WTC11 (cell line): ENCODE measurements at places on chromosomes 7 and 10.

DNA sequence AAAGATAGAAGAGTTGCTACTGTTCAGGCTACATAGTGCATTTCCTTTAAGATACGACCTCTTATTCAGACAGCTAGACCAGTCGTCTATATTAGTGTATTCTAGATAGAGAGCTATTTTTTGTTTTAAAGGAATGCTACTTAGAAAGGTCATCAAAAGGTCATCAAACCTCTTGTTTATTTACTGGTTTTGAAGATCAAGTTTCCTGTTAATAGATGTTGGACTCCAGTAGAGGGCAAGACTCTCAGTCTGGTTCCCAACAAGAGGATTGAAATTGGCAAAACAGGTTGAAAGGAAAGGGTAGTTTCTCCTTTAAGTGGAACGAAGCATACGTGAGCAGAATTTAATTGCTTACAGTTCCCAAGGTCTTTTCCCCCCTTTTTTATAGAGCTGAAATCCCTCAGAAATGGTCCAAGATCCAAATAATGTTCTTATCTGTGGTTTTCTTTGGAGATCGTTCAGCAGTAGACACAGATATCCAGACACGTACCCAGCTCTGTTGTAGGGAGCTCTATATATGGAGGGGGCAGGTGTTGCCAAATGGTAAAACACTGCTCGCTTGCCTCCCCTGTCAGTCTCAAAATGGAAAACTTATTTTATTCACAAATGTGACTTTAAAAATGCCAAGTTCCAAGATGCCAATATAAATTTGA is 37.2 kb downstream of the BAMBI start:
- H3K4me3 ChIP-seq: no peak overlapping the region
- DNase-seq: no peak
- H3K36me3 ChIP-seq: 0 out of 2 replicates have a peak, but pooled peaks cover 2% of the 10 kb centered on the region
- no peak overlapping the region for H3K27ac ChIP-seq
- H3K4me1 ChIP-seq: no peaks in the 10 kb centered on the region

DNA sequence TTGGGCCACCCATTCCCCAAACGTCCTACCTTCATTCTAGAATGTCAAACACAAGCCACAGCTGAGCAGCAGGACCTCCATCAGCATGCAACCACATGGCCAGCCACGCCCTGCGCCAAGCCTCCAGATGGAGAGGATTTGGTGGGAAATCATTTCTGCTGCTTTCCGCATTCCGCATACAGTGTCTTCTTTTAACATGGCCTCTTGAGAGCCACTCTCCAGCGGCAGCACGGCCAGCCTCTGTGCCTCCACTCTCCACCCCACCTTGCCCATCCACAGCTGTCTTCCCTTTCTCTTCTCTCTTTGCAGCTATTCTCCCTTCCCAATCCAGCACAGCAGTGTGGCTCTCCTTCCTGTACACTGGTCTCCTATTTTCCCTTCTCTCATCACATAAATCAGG is 389.1 kb downstream of the PAXIP1 start:
- H3K36me3 ChIP-seq: peaks cover 58% of the 10 kb centered on the region
- peaks cover 2% of the 10 kb centered on the region; the same call in 1 of the 2 replicates for H3K27me3 ChIP-seq
- H3K4me3 ChIP-seq: no peak overlapping the region

- H3K27me3 ChIP-seq: no peaks in the 10 kb centered on the region
- H3K4me1 ChIP-seq: peaks cover 52% of the 10 kb centered on the region
- H3K27ac ChIP-seq: no peak overlapping the region
- peaks cover 5% of the 10 kb centered on the region; the same call in 1 of the 2 replicates for H3K36me3 ChIP-seq
Measured at GRCh38 chr7:50742401-50742800, 40.3 kb downstream of the GRB10 start.

GRCh38 chr7:40151504-40151903 is 16.7 kb downstream of the SUGCT start:
- no peaks in the 10 kb centered on the region for H3K27me3 ChIP-seq
- peaks cover 13% of the 10 kb centered on the region for H3K36me3 ChIP-seq
- H3K4me3 ChIP-seq: no peak overlapping the region
- H3K4me1 ChIP-seq: peaks cover 17% of the 10 kb centered on the region
- no peak overlapping the region; the same call in 1 of the 2 replicates for H3K27ac ChIP-seq

GRCh38 chr7:12235970-12236369 is 24.9 kb downstream of the TMEM106B start:
- H3K27ac ChIP-seq: no peak overlapping the region
- H3K27me3 ChIP-seq: no peaks in the 10 kb centered on the region; the same call in 1 of the 2 replicates
- no peak for DNase-seq
- peaks cover 15% of the 10 kb centered on the region for H3K36me3 ChIP-seq
- no peaks in the 10 kb centered on the region for H3K4me1 ChIP-seq

GRCh38 chr10:60155943-60156683 is 233.6 kb downstream of the ANK3 start:
- no peaks in the 10 kb centered on the region for H3K4me1 ChIP-seq
- peaks cover 8% of the 10 kb centered on the region for H3K36me3 ChIP-seq
- H3K27me3 ChIP-seq: no peaks in the 10 kb centered on the region
- no peak overlapping the region for H3K27ac ChIP-seq

DNA sequence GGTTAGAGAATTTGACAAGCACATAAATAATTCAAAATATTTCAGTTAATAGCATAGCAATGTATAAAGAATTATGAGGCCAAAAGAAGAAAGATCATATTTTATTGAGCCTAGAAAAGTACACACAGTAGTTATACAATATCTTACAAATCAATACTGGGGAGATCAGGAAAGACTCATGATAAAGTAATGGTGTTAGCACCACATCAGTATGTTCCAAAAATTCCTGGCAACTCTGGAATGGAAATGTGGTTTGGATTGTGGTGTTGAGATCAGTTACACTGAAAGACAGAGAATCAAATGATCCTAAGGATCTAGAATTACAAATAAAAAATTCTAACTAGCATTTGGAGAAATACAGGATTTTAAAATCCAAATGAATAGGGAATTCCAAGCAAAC is 420.5 kb upstream of the CNTNAP2 start:
- no peaks in the 10 kb centered on the region for H3K27me3 ChIP-seq
- H3K36me3 ChIP-seq: no peaks in the 10 kb centered on the region
- DNase-seq: no peak
- no peak overlapping the region for H3K4me3 ChIP-seq
